ENCODE measurements at places on chromosomes 2 and 18.

DNA sequence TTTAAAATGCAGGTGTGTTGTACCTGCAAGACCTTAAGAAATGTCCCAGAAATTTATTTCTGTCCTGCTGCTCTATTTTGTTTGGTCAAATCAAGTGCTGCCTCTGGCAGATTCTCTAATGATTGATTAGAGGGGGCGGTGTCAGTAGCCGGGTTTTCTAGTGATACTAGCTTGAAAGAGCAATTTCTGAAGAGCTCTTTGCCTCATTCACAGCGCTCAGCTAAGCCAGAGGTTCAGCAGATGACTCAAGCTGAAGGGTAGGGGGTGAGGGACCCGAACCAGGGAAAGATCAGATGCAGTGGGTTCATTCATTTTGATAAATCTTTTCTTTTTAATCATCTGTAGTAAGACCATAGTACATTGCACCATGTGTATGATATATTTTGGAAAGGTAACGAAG lies 15.0 kb downstream of the ZBTB7C start:
- no peak for DNase-seq

- DNase-seq = no peak
These were observed 19.2 kb upstream of the GALNT5 start for GRCh38 chr2:157238296-157238695.

DNA sequence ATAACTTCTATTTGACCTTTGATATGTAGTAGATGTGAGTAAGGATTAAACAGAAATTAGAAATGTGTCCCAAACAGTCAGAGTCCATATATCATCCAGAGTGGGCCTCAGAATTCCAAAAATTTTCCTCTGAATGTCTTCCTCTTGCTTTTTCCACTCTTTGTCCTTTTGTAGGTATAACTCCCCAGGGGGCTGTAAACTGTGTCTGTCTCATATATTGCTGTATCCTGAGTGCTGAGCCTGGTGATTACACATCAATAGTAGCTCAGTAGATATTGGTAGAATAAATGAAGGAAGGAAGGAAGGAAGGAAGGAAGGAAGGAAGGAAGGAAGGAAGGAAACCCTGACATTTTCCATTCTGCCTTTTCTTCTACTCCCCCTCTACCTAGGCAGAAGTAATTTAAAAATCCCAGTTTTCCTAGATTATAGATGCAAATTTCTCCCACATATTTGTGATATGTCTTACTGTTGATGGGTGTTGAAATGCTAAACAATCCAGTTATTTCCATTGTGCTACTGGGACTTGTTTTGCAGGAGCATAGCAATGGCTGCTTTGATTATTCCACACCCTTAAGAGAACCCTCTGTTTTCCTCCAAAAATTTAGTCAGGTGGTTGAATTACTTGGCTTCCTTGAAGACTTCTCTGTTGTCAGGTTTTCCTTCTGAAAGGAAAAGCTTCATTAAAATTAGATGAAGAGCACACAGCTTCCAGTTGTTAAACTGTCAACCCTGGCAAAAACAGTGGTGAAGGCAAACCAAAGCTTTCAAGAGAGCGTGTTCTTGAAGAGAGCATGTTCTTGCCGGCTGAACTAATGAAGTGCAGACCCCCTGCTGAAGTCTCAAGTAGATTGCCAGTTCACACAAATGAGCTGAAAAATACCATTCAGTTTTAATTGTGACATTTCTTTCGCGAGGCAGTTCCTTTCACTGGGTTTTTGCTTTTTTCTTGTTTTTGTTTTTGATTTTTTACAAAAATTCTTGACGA lies 147.8 kb downstream of the KCNE4 start:
- DNase-seq = no peak

DNA sequence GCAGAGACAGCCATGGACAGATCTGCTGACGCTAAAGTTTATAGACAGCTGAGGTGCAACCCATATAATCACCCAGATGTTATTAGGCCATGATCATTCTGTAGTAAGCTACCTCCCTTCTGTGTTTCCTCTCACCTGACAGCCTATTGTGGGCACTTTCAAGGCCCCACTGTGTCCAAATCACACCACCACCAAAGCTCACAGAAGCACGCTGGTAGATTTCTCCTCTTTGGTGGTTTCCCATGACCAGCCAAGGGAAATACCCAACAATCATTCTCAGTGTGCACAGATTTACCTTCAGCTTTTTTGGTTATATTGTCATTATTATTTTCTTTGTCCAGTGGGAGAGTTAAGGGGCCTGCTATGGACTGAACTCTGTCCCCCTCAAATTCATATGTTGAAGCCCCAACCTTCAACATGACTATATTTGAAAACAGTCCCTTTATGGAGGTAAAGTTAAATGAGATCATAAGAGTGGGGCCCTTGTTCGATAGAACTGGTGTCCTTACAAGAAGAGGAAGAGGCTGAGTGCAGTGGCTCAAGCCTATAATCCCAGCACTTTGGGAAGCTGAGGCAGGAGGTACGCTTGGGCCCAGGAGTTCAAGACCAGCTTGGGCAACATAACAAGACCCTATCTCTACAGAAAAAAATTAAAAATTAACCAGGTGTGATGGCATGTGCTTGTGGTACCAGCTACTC lies 74.0 kb upstream of the MSH6 start:
- no peak for DNase-seq
